ENCODE measurements at places on chromosomes 7 and 10.

DNA sequence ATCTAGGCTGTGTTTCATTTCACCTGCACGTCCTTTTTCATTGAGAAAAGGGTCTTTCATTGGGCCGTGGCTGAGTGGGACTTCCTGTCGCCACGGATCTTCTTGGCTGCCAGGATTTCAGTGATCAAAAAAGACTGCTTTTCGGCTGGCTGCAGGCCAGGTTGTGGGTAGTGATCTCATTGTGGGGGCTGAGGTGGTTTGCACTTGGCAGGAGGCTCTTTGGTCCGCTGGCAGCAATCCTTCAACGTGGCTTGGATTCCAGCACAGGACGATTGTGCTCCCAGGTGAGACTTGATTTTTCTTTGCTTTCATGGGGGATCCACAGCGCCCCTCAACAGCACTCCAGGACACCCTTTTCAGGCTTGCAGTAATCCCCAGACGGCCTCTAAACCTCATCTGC, 29.0 kb upstream of the ZNF273 start:
- no peak for DNase-seq

- DNase-seq, result no peak
These were observed 46.9 kb downstream of the EGFR start for GRCh38 chr7:55065511-55066229.

DNA sequence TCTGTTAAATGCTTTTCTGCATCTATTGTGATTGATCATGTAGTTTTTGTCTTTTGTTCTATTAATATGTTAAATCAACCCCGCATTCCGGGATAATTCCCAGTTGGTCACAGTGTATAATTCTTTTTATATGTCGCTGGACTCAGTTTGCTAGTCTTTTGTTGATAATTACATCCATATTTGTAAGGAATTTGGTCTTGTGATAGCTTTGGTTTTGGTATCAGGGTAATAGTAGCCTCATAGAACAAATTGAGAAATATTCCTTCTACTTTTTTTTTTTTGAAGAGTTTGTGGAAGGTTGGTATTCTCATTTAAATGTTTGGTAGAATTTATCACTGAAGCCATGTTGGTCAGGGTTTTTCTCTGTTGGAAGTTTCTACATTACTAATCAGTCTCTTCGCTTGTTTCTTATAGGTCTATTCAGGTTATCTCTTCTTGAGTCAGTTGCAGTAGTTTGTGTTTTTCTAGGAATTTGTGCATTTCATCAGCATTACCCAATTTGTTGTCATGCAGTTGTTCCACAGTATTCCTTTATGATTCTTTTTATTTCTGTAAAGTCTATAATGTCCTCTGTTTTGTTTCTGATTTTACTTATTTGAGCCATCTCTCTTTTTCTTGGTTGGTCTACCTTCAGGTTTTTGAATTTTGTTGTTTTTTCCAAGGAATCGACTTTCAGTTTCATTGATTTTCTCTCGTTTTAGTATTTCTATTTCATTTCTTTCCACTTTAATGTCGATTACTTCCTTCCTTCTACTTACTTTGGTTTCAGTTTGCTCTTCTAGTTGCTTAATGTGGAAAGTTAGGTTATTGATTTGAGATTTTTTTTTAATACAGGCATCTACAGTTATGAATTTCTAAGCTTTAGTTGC, 64.6 kb upstream of the GJD4 start:
- no peak for DNase-seq

DNA sequence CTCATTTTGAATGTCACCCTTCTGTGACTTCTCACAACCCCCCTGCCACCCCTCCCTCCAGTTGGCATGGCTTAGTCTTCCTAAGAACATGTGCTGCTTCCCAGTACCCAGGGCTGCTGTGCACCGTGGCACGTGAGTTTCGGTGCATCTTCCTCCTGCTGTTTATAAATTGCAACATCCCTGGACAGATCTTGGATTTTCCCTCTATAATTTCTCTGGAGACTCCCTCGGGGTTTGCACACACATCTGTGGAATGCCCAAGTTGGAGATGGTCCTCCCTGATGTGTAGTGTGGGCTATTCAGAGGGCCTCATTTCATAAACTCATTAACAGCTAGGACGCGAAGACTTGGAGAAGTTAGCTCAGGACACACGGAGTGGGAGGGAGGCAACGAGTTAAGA, 52.9 kb downstream of the IKZF1 start:
- DNase-seq, result no peak

DNA sequence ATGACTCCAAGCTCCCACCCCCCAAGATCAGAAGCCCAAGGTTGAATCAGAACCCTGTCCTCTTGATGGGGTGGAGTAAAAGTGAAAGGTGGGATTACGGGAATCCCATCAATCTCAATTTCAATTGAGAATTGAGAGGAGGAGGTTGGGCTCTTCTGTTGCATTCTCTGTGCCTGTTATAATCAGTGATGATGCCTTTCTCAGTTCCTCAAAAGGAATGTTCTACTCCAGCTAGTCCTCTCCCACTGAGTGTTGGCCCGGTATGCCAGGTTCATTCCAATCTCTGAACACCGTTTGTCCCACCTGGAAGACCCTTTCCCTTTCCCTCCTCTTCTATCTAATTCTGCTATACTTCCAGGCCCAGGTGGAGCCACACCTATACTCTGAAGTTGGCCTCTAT, 17.2 kb upstream of the XPNPEP1 start:
- DNase-seq, result no peak

- DNase-seq, result no peak
These were observed 118.6 kb upstream of the BTBD16 start for GRCh38 chr10:122152544-122152943.
